ENCODE measurements at places on chromosomes 4 and X.

GRCh38 chrX:103201041-103201440 lies 13.9 kb upstream of the BEX4 start:
- no peak for DNase-seq

GRCh38 chr4:152279234-152279566 lies 256.7 kb downstream of the FBXW7 start:
- DNase-seq, result no peak

DNA sequence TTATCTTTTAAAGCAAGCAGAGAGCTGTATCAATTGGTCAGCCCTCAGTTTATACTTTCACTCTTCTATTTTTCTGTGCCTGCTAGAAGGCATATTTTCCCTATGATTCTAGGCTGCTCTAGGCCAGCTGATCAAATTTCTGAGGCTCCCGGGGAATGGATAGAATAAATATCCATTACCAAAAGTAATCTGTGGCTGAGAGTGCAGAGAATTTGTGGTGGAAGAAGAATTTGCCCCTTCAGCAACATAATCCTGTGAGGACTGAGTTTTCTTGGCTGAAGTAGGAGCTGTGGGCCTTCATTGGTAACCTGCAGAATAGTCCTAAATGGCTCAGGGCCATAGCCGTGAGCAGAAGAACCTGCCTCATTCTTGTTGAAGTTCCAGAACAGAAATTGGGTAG lies 314.6 kb upstream of the CASK start:
- DNase-seq, result no peak

GRCh38 chr4:41644915-41645295 lies 103.6 kb downstream of the PHOX2B start:
- DNase-seq, result no peak

- no peak for DNase-seq
Measured at GRCh38 chr4:71469541-71469940, 130.7 kb downstream of the SLC4A4 start.

- peak; percentile 23 for DNase-seq
Measured at GRCh38 chrX:100895365-100896075, 21.4 kb upstream of the NOX1 start.

GRCh38 chr4:56218230-56218895 lies 168.9 kb downstream of the AASDH start:
- no peak for DNase-seq

DNA sequence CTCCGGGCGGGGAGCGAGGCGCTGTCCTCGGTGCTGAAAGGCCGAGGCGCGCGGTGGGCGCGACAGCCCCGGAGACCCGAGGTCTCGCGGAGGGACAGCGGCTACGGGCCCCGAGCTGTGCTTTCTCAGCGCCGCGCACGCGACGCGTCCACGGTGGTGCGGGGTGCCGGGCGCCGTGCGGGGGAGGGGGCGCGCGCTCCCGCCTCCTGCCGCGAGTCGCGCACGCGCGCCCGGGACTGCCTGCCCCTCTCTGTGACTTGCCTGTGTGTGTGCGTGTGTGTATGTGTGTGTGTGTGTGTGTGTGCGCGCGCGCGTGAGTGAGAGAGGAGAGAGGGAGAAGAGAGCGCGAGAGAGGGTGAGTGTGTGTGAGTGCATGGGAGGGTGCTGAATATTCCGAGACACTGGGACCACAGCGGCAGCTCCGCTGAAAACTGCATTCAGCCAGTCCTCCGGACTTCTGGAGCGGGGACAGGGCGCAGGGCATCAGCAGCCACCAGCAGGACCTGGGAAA lies at the start of gene GRIA2:
GRIA2 (plus strand) TSS at position 358 of the 511 bp plus-strand sequence. CDS start 315 bp downstream, outside the sequence.
- peak; percentile 35 for DNase-seq

GRCh38 chr4:150259861-150260567 lies 181.8 kb downstream of the DCLK2 start:
- DNase-seq, result no peak

DNA sequence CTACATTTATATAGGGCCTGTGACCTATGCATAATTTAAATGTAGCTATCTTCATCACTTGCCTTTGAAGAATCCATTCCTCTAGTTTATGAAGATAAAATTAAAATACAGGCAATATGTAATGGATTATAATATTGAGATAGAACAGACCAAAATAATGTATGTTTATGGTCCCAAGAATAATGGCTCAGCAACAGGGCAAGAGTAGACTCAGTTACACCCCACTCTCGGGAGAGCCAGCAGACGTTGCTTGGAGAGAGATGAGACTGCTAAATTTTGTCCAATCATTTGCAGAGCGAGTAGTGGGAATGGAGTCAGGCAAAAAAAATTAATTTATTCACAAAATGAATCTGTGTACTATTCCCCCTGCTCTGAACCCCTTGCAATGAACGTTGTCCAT lies 223.2 kb upstream of the FAT4 start:
- DNase-seq, result no peak

DNA sequence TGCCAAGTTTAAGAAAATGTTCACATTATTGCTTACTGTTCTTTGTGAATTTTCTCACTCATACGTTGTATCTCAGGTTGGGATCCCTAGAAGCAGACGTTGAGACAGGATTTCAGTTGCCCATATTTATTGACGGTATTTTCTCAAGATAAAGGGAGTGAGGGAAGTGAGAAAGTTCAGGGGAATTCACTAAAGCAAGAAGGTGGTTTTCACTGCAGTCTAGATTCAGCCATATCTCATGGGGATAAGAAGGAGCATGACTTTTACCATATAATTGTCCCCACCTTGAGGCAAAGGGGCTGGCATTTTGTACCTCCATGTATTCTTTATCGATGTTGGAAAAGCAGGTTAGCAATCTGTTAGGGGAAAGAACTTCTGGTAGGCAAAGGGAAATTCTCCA lies 543.0 kb downstream of the CCSER1 start:
- DNase-seq, result no peak

DNA sequence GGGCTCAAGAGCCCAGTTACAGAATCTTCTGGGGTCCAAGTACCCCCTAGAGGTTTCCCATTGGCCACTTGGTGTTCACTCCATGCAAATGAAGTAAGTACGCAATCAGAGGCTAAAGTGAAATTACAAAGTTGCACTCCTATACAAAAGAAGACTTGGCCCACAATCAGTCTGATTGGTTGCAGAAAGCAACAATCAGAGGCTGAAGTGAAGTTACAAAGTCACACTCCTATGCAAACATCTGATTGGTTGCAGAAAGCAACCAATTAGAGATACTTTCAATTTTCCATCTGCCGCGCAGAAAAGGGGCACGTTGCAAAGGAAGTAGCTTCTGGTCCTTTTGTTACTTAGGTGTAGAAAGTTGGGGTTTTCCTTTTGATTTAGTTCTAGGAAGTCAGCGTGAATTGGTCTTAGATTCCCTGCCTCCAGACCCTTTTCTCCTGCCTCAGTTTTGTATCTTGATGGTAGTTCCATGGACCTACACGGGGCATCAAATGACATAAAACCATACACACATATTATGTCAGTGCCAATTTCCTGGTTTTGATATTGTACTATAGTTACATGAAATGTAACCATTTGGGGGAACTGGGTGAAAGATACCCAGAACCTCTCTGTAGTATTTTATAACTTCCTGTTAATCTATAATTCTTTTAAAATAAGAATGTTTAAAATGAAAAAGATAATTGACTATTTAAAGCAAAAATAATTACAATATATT lies 12.4 kb upstream of the PIN4 start:
- no peak for DNase-seq

DNA sequence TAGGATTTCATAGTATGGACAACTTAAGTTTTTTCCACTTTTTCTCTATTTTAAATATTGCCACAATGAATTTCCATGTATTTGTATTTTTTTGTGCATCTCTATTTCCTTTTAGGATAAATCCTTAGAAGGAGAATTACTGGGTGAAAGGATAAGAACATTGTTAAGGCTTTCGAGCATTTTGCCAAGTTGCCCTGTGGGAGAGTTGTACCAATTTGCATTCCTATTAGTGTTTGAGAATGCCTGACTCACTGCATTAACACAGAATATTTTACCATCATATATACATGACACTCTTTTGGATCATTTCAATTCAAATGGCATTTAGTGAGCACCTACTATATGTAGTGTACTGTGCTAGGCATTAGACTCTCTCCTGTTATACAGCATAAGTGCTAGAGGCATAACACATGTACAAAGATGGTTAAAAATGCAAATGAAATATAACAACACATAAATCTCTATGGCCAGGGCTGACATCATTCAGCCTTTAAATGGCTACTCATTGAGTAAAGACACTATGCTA lies 57.0 kb downstream of the PLAC1 start:
- no peak for DNase-seq

DNA sequence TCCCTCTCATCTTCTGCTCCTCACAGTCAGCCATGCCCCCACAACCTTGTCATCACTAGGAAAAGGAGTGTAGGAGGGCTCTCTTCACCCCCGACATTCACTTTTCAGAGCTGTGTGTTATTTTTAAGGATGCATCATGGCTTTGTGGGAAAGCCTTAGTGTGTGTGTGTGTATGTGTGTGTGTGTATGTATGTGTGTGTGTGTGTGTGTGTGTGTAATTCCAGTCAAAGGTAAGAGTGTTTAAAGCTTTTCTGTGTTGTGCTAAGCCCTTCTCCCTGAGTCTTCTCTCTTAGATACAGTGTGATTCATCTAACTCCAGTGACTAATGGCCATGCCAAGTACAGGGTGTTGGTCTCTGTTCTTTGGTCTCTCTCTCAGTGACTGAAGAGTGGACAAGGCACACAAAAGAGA lies 76.6 kb downstream of the CHIC2 start:
- no peak for DNase-seq

GRCh38 chr4:98484031-98484430 lies 174.4 kb downstream of the TSPAN5 start:
- DNase-seq, result no peak

- DNase-seq, result no peak
Measured at GRCh38 chr4:17009871-17010367, 111.5 kb upstream of the LDB2 start.

DNA sequence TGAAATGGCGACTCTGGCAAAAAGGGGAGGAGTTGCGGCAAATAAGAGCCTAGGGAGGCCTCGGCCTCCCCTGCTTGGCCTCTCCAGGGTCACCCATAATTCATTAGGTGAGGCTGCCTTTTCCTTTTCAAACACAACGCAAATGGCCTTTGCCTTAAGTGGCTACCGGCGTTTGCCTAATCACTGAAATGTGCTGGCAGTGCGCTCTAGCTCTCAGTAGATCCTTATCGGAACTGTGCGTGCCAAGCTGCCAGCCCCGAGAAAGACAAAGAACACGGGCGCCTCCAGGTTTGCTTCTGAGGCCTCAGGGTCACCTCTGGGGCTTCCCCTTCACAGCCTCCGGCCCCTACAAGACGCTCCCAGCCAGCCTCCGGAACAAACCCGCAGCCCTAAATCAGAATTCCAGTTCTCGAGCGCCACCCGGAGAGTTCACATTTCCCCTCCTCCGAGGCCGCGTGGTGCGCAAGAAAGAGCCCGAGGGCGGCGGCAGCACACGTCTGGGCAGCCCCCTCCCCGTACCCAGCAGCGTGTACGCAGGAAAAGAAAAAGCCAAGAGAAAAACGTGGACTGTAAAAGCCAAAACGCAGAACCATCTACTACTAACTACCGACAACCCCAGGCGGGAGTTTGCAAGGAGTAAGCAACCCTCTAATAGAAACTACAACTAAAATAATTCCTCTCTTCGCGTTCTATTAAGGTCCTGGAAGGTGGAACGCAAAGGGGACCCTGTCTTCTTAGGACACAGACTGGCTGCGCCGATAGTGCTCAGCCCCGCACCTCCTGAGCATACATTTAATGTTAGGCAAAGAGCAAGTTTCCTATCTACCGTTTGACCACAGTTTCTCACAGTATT lies 76.5 kb upstream of the BCOR start:
- peak; percentile 77 for DNase-seq

GRCh38 chr4:110062166-110062565 lies 136.2 kb downstream of the ELOVL6 start:
- DNase-seq, result no peak

DNA sequence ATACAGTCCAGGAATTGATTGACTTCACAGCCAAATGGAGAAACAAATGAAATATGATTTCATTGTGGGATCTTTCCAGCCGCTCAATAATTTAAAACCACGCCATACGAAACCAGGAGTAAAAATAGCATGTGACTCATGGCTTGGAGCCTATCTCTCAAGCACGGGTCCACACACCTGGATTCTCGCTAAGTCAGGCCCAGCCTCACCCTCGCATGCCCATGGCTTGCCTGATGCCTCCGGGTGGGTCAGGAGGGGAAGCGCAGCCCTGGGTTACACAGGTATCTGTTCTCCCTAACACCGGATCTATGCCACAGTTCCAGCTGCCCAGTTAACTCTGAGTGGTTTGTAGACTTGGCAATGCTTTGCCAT lies 5.6 kb upstream of the ABLIM2 start:
- no peak for DNase-seq

DNA sequence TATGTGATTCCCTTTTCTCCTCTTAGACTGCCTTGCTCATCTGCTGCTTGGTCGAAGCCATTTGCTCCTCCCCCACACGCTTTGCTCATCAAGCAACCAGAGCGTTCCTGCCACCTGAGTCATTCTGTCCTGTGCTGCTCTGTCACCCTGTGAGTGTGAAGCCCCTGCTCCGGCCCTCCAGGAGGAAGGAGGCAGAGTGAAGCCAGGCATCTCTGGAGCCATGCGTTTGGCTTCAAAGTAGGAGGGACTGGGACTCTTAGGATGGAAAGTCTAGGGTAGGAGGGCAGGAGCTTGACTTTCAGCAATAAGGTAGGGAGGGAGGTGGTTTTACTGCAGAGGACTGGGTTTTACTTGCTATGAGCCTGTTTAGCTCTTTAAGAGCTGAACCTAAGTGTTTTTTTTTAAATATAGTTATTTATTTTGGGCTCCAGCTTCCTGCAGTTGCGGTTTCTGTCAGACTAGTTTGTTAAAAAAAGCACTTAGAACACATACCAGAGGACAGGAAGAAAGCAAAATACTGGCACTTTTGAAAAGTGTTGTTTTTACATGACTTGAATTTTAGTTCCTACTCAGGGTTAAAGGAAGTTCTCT lies 63.6 kb downstream of the SPINK2 start:
- DNase-seq, result peak; percentile 82
